Heart right ventricle (tissue), 16 donors: ENCODE measurements at places on chromosomes 7 and 10. TPM values are rescaled to one million over a fixed set of nuclear protein-coding genes. Genes with fewer than 3 reads are reported as not detected.
A peak's percentile ranks its signal among the peaks of the same experiment; 100 is the strongest.

Gene TDRD1
- 5.2 TPM for total RNA-seq

GRCh38 chr7:142172932-142173331, 61.4 kb downstream of the MGAM2 start:
- H3K4me3 ChIP-seq: no peak overlapping the region
- H3K36me3 ChIP-seq: no peaks in the 10 kb centered on the region
- DNase-seq: no peak
- no peaks in the 10 kb centered on the region for H3K27me3 ChIP-seq
- H3K4me1 ChIP-seq: no peaks in the 10 kb centered on the region

Gene ZNF727
- total RNA-seq: 2.9 TPM

Gene STEAP2
- total RNA-seq: 5.8 TPM

Gene CDCA7L
- 54.8 TPM for total RNA-seq

DNA sequence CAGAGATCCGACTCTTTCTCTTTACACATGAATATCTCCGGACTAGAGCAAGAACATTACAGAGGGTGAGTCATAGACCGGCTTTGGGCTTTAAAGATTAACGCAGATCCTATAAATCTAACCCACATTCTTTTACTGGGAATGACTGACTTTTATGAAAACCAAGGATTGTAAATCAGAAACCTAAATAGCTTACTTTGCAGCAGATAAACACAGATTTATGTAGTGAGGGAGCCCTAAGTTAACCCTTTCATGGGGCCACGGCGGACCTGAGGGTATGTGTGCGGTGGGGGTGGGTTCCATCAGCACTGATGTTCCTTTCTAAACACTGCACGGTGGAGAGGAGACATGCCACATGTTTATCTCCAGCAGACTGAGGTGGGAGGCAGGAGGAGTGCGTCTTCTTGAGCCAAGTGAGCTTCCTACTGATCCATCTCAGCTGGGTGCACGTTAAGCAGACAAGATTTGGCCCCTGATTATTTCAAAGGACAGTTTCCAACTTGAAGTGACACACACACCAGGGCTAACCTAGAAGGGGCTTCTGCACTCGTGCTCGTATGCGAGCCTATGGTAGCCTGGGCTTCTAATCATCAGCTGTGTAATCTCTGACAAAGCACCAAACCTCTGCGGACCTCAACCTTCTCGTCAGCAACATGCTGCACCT, 127.6 kb downstream of the WDR11 start:
- H3K4me3 ChIP-seq: no peak overlapping the region
- H3K27me3 ChIP-seq: no peaks in the 10 kb centered on the region
- DNase-seq: no peak
- no peak overlapping the region for H3K27ac ChIP-seq
- peaks cover 10% of the 10 kb centered on the region for H3K4me1 ChIP-seq

DNA sequence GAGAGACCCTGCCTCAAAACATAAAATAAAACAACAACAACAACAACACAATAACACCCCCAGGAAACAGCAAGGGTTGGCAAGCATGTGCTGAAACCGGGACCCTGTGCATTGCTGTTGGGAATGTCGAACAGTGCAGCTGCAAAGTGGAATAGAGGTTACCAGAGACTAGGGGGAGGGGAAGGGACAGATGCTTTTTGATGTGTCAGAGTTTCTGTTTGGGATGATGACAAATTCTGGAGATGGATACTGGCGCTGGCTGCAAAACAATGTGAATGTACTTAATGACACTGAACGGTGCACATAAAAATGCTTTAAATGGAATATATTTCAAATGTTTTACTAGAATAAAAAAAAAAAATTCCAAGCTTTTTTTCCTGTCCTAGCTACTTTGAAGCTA, 241.8 kb downstream of the TEX36 start:
- H3K4me3 ChIP-seq: no peak overlapping the region
- no peak overlapping the region for H3K27ac ChIP-seq
- H3K36me3 ChIP-seq: no peaks in the 10 kb centered on the region
- H3K27me3 ChIP-seq: no peaks in the 10 kb centered on the region

GRCh38 chr7:135207406-135208101, 3.8 kb downstream of the WDR91 start:
- no peak overlapping the region for H3K4me3 ChIP-seq
- no peak for DNase-seq
- H3K27me3 ChIP-seq: no peaks in the 10 kb centered on the region
- no peaks in the 10 kb centered on the region for H3K36me3 ChIP-seq

DNA sequence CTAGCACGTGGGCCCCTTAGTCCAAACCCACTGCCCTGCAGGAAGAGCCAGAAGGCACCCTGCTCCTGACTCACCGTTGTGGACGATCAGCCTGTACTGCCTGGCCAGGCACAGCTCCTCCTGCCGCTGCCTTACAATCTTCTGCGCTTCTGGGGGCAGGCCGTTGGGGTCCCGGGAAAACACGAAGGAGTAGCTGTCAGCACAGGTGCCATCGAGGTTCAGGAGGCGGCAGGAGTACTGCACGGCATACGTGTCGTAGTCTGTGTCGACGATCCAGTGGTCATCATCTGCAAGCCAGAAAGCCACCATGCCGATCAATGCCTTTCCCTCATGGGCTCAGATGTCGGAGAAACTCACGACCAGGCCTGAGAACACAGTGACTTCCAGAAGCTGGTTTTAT, 7.3 kb downstream of the RBP4 start:
- no peak overlapping the region for H3K4me3 ChIP-seq
- H3K27me3 ChIP-seq: no peaks in the 10 kb centered on the region
- no peaks in the 10 kb centered on the region for H3K36me3 ChIP-seq
- H3K27ac ChIP-seq: no peak overlapping the region
- no peaks in the 10 kb centered on the region for H3K4me1 ChIP-seq
- DNase-seq: no peak

GRCh38 chr7:73851410-73852338, 9.3 kb upstream of the TMEM270 start:
- peak overlapping the region; percentile 81 for H3K27ac ChIP-seq
- H3K27me3 ChIP-seq: peaks cover 9% of the 10 kb centered on the region

DNA sequence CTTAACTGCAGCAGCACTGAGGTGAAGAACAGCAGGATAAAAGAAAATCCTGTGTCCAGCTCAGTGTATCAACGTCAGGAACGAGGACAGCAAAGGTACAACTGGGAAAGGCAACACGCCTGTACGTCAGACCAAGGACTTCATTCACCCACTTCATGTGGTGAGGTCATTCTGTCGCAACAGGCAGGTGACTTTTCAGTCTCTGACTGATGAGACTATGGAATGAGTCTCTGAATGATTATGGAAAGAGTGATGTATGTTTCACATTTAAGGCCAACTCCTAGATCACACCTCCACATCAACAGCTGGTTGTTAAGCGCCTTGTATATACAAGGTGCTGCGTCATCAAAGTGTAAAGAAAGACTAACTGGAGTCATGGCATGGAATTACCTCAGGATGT, 297.6 kb upstream of the SP8 start:
- no peaks in the 10 kb centered on the region for H3K27me3 ChIP-seq
- no peak overlapping the region for H3K4me3 ChIP-seq
- DNase-seq: no peak
- no peak overlapping the region for H3K27ac ChIP-seq
- no peaks in the 10 kb centered on the region for H3K36me3 ChIP-seq

DNA sequence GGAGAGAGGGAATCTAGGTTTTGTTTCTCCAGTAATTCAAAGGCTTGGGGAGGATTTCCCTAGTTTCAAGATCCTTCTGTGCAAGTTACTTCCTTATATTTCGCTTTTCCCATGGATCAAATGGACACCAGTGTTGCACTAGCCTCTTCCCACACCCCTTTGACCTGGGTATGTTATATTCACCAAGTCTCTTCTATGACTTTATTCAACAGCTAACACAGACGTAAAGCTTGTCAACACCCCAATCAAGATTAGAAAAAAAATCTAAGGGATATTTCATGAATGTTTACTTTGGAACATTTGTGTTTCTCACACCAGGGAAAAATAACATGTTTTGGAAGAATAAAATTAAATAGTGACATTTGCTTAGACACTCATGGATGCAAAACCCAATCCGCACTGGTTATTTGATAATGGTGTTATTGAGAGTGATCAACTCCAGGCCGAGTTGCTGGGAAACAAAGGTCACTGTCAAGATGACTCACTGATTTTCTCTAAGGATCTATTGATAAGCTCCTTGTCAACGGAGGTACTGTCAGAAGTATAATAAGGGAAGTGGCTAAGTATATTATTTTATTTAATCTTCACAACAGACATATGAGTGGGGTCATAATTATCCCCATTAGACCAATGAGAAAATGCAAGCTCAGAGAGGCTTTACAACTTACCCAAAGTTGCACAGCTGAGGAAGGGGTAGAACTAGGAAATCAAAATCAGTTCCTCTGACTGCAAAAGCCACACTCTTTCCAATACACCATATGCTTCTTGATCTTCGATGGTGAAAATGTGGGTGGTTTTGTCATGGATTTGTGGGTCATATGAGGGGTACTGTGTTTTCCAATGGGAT, 52.2 kb downstream of the CREB3L2 start:
- H3K36me3 ChIP-seq: peaks cover 5% of the 10 kb centered on the region
- no peak overlapping the region for H3K4me3 ChIP-seq
- no peaks in the 10 kb centered on the region for H3K27me3 ChIP-seq
- no peak for DNase-seq
- H3K4me1 ChIP-seq: peaks cover 75% of the 10 kb centered on the region
- peak overlapping the region; percentile 22 for H3K27ac ChIP-seq

DNA sequence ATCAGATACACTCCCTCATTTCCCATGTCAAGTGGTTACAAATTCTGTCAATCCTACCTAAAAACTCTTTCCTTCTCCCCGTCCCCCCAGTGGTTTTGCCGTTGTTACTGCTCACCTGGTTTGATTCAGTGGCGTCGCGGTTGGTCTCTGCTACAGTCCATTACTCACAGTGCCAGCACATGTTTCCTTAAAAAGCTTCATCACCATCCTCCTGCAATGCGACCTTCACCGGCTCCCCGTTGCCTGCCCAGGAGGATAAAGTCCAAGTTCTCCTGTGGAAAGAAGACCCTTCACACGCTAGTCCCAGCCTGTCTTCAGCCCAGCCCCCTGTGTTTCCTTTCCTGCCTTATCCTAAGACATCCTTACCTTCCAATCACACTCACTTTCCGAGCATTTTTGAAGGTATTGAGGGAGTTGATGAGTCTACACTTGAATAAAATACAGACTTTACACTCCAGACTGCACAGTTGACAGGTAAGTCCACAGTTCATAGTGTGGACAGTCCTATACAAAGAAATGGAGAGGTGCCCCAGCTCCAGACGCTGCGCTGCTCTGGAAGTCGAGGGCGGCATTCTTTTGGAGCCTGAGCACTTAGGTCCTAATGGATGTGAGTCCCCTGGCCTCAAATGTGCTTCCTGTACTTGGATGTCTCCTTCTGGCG, 3.4 kb upstream of the LARP4B start:
- no peak for DNase-seq
- no peak overlapping the region for H3K4me3 ChIP-seq
- no peaks in the 10 kb centered on the region for H3K36me3 ChIP-seq
- H3K27me3 ChIP-seq: no peaks in the 10 kb centered on the region
- peaks cover 2% of the 10 kb centered on the region for H3K4me1 ChIP-seq
- H3K27ac ChIP-seq: no peak overlapping the region

DNA sequence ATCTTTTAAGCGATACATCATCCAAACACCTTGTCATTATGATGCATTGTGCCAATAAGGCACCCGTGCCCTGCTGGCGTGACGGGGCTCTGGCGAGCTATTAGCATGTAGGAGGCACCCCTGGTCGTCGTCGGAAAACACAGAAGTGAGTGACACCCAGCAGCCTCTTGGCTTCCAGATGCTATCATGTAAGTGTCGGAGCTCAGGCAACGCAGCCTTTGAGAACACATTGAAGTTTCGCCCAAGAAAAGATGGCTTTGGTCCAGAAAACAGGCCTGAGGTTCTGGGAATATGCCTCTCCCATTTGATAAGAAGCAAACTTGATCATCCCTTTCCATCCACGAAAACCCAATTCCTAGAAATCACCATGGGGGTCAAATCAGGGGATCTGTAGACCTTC, 555.3 kb downstream of the GALNT17 start:
- DNase-seq: no peak
- H3K4me3 ChIP-seq: no peak overlapping the region
- no peaks in the 10 kb centered on the region for H3K27me3 ChIP-seq
- no peaks in the 10 kb centered on the region for H3K4me1 ChIP-seq
- no peaks in the 10 kb centered on the region for H3K36me3 ChIP-seq

DNA sequence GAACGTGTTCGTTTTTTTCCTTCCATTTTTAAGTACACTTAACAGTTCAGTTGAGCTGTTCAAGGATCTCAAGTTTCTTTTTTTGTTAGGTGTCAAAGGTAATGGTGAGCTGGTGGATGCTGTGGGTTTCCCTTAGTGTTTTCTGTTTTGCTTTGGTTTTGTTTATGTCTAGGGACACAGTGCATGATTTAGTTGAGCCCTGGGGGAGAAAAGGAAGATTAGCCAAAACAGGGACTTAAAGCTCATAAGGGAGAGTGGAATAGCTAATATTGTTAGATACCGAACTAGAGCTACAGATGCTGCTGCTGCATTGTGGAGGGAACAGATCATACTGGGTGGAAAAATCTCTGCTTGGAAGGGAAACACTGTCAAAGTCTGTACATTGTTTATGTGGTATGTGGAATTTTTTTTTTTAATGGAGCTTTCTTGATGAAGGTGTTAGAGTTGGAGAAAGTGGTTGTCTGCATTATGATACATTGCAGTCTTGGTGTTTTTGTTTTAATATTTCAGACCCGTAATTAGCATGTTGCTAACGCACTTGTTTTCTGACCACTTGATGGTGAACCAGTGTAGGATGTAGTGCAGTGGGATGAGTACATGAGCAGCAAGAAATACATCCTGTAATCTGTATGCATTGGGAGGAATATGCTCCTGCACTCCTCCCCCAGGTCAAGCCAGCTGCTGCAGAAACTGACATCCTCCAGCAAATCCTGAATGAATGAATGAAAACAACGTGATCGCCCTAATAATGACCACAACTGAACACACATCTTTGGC, 2.1 kb downstream of the GLCCI1 start:
- H3K4me3 ChIP-seq: peak overlapping the region; percentile 55
- peaks cover 35% of the 10 kb centered on the region for H3K4me1 ChIP-seq
- no peaks in the 10 kb centered on the region for H3K27me3 ChIP-seq

GRCh38 chr7:91140286-91140685, 123.9 kb upstream of the FZD1 start:
- H3K4me1 ChIP-seq: no peaks in the 10 kb centered on the region
- no peak for DNase-seq
- H3K27me3 ChIP-seq: no peaks in the 10 kb centered on the region
- no peak overlapping the region for H3K27ac ChIP-seq

Gene KEL
- total RNA-seq: 1.0 TPM

DNA sequence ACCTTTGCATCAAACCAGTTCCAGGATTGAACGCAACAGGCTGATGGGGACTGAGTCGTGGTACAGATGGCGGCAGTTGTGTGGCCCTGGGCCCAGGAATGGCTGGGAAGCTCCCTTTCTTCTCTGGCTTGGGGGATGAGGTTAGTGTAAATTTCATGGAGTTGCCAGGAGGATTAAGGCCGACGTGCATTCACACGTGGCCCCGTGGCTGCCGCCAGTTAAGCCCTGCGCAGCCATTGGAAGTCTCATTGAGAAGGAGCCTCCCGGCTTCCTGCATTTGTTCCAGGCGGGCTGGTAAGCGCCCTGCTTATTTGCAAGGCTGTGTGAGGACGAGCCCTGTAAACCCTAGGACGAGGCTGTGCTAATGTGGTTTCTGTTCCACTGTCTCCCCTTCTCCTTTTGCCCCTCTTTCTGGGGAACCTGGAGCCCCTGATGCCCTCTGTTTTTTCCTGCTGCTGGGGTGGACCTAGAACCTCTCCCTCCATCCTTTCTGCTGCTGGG, 174.7 kb upstream of the TNRC18 start:
- H3K36me3 ChIP-seq: no peaks in the 10 kb centered on the region
- H3K4me1 ChIP-seq: peaks cover 52% of the 10 kb centered on the region
- no peak overlapping the region for H3K4me3 ChIP-seq
- H3K27ac ChIP-seq: no peak overlapping the region
- DNase-seq: no peak

Gene GPR26
- not detected for total RNA-seq
